ENCODE measurements at places on chromosomes 3 and 15.

- DNase-seq: no peak
Observed at GRCh38 chr15:64521201-64521600, 60.8 kb downstream of the ZNF609 start.

- DNase-seq: no peak
Observed at GRCh38 chr3:20230954-20231353, 44.9 kb upstream of the SGO1 start.

DNA sequence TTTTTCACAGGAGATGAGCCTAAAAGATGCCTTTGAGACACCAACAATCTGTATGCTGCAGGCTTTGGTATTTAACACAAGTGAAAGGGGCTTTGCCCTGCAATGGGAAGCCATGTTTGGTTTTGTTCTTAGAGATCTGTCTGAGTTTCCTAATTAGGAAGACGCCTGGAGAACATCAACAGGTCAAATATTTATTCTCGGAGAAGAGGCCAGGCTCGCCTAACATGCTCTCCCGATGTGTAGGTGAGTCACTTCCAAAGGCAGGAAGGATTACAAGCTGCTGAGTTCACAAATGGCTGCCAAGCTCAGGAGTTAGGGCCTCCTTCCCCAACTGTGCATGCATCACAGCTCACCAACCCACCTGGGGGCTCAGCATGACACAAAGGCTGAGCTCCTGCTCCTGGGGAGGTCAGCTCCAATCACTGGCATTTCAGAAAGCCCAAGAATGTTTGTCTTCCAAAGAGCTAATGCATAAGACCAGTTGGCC lies 119.5 kb upstream of the PRICKLE2 start:
- no peak for DNase-seq

- no peak for DNase-seq
Observed at GRCh38 chr3:195732940-195733339, 12.2 kb downstream of the MUC20 start.

DNA sequence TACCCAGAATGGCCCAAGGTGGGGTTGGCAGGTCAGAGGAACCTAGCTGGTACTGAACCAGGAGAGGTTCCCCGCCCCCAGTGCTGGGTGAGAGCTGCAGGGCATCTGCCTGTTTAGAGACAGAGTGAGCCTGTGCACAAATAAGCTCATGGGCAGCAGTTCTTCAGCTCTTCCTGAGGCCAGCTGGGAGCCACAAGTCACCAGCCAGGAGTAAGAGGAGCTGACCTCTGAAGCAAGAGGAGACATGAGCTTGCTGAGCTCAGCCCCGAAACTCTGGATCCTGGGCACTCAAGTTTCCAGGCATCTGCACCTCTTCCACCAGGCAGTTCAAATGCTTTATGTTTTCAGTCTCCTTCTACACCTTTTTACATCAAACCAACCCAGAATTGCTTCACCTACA lies 2.1 kb downstream of the RTP2 start:
- DNase-seq: no peak
